Caki2 (cell line): ENCODE measurements at places on chromosomes 7 and 10.

DNA sequence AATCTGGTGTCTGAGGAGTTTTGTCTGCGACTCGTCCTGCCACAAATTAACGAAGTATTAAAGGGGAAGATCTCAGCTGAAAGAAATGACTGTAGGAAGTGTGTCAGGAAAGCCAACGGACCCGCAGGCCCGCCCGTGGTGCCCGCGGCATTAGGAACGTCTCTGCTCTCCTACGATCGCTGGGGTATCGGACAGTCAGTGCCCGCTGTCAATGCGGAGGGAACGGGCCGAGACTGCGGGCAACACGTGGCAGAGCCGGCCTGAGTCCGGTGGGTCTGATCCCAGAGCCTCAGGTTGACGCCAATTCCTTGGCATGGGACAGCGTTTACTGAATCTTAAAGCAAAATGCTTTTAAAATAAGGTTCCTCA lies 128.7 kb downstream of the KBTBD2 start:
- DNase-seq = no peak

DNA sequence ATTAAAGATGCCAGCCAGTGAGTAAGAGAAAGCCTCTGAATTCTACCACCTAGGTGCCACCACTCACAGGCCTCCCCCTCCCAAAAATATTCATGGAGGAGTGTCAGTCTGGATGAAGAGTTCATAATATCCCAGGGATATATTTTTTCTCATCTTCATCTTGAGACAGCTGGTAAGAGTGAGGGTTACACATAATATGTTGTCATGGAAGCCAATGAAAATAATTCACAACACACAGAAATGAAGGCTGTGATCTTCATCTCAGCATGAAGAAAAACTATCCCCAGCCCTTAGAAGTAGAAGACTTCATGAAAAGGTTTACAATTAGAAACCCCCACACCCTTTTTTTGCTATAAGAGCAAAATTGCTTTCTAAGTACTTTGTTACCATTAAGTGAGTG lies 175.6 kb downstream of the DNAH11 start:
- DNase-seq = no peak

DNA sequence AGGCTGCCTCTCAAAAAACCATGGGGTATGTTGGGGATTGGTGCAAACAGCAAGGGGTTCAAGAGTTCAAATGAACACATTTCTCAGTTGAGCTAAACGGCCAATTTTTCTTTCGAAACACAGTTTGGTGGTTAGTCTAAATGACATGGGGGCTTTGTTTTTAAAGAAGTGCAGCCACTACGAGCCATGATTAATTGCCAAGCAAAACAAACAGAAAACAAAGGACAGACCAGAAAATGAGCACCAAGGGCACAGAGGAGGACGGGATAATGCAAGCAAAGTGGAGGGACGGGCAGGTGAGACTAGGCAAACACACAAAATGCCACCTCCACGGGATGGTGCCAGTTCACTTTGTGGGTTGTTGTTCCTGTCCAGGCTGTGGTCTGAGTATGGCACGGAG lies 64.5 kb upstream of the PDLIM1 start:
- DNase-seq = no peak

- DNase-seq = no peak
Measured at GRCh38 chr7:148041156-148041555, 549.4 kb upstream of the C7orf33 start.

DNA sequence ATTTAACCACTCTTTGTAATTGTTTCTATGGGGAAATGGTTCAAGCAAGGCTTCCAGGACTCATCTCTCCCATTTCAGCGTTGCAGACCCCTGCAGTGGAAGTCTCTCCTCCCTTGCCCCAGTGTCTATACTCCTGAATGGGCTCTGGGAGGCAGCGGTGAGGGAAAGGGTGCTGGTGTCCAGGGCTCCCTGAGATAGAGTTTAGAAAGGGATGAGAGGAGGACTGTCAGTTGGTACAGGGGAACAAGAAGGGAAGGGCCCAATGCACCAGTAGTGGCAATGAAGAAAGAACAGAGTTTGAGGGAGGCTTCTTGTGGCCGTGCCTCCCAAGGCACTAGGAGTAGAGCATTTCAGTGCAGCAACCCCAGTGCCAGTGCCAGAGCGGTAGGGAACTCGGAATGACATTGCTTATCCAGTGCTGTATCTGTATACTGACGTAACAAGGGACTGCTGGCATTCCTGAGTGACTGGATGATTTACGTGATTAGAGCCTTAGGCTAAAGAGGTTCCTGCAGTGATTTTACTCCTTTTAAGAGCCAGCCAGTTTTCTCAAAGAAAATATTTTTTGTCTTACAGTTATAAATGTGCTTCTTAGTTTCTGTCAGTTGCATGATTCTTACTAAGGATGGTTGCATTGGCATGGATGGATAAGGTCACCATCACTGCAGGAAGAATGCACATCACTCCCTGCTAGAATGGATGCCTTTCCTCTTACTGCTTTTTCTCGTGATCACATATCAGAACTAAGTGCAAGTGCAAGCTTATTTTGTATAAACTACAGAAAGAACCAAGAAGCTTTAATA lies 28.0 kb downstream of the PRPF18 start:
- DNase-seq = peak; percentile 87

GRCh38 chr10:10421071-10421470 lies 596.6 kb upstream of the CELF2 start:
- DNase-seq = no peak

GRCh38 chr7:149286811-149287400 lies 24.9 kb downstream of the ZNF783 start:
- DNase-seq = no peak

GRCh38 chr10:1158066-1158465 lies 101.9 kb downstream of the WDR37 start:
- no peak for DNase-seq

DNA sequence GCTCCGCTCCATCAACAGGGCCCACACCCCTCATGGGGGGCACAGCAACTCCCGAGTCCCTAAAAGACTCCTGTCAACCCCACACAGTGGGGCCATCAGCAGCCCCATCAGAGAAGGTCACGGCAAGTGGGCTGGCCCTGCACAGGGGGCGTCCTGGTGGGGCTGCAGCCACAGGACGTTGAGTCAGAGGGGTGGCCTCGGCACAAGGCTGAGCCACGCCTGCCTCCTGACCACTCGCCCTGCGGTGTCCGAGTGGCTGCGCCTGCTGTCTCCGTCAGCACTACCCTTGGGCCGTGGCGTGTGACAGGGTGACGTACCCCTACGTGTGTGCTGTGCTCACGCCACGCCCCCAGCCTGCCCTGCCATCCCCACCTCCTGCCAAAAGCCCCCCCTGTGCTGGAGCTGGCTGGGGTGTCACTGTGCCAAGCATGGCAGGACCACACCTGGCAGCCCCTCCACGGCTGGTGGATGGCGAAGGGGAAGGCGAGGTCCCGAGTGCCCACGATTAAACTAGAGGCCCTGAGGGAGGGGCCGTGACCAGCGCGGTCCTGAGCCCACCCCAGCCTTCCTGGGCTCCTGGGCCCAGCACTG lies 26.0 kb upstream of the NKX6-2 start:
- no peak for DNase-seq
